CD4-positive, CD25-positive, alpha-beta regulatory T cell (primary cell): ENCODE measurements at places on chromosomes 4 and X.

DNA sequence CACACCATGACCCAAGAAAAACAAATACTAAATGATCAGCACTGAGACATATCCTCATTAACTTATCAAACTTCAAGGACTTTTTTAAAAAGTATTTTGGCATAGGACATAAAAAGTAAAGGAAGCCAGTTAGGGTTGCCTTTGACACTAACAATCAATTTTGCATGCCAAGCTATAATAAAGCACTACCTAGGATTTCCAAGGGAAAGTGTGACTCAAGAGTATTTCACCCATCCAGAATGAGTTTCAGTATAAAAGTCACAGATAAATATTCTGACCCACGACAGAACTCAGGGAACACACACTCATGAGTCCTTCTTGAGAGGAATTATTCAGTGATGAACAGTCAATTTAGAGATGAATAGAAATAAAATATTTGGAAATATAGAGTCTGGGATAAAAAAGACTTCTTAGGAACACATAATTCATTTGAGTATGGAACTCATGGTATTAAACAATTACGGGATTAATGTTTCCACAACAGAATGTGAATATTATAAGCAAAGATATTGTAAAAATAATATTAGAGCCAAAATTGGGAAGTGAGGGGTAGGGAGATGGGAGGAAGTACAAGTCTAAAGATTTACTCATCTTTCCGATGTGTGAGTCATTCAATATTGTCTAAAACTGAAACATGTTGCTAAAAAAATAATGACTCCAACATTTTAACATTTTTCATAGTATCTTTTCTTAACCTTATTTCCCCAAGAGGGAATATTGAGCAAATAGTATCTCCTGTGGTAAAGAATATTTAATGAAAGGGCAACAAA lies 143.5 kb upstream of the LNX1 start:
- DNase-seq: no peak

- no peak for DNase-seq
Observed at GRCh38 chr4:180617196-180617595, 1626.0 kb upstream of the TENM3 start.

DNA sequence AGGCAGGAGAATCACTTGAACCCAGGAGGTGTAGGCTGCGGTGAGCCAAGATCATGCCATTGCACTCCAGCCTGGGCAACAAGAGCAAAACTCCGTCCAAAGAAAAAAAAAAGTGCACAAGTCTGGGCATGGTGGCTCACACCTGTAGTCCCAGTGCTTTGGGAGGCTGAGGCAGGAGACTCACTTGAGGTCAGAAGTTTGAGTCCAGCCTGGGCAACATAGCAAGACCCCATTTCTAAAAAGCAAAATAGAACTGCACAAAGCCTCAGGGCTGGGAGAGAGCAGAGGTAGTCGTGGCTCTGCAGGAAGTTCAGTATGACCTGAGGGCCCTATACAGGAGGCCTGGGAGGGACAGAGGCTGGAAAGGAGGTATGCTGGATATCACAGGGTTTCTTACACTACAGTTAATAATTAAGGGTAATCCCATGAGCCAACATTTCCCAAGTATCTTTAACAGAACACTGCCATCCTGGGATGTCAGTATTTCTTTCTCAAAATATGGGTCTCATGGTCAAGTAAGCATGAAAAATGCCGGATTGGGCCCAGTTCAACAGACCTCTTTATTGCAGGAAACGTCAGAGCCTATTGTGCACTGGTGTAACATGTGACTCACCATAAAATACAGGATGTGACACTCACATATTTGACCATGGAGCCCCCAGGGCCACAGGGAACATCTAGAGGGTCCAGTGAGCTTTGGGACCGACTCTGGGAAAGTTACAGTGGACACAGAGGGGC lies 37.8 kb downstream of the ACSL1 start:
- no peak for DNase-seq

GRCh38 chrX:154030266-154030665 lies 10.6 kb upstream of the IRAK1 start:
- DNase-seq: no peak

DNA sequence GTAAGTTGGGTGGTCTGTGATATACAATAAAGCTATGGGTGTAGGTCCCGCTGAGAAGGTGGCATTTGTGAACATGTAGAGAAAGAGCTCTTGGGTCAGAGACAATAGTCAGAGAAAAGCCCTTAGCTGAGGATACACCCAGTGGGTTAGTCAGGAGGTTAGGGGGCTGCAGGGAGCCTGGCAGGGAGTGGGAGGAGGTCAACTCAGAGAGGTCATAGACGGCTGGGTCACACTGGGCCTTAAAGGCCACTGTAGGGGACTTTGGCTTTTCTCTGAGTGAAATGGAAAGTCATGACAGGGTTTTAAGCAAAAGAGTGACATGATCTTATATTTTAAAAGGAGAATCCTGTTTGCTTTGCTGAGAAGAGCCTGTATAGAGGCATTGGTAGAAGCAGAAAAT lies 16.7 kb downstream of the MGST2 start:
- DNase-seq: no peak

DNA sequence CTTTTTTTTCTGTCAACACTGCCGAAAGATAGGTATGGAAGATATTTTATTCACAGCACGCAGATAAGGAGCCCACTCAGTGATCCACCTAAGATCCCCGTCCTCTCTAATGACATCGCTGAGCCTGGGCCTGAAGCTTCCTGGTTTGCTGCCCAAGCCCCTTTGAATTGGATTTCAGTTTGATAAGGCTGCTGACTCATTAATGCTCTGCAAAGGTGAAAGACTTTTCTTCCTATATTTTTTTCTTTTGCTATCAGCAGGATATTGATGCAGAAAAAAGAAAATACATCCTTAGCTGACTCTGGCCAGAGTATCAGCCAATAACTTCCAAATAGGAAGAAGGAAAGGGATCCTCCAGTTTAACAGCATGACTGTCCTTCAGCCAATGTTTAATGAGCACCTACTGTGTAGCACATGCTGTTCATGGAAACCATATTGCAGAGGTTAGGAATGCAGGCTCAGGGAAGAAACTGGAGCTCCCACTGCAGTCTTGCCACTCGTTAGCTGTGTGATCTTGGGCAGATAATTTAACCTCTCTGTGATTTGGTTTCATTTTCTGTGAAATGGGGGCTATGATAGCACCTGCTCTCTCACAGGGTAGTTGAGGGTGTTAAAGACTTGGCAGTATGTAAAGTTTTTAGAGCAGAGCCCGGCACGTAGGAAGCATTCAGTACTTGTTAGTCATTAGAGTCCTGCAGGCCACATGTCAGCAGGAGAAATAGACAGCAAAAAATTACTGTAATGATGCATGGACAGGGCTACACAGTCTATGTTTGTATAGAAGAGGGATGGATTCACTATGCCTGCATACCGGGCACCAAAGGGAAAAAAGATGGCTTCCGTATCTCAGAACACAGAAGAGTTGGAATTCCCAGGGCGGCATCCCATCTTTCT lies 39.3 kb downstream of the EVC start:
- DNase-seq: no peak
